Effector CD4-positive, alpha-beta T cell (primary cell): ENCODE measurements at places on chromosomes 13 and 19.

- DNase-seq = no peak
These were observed 5.4 kb downstream of the PNPLA6 start for GRCh38 chr19:7540761-7541474.

- DNase-seq = no peak
These were observed 1091.8 kb downstream of the PCDH9 start for GRCh38 chr13:66138172-66138811.

DNA sequence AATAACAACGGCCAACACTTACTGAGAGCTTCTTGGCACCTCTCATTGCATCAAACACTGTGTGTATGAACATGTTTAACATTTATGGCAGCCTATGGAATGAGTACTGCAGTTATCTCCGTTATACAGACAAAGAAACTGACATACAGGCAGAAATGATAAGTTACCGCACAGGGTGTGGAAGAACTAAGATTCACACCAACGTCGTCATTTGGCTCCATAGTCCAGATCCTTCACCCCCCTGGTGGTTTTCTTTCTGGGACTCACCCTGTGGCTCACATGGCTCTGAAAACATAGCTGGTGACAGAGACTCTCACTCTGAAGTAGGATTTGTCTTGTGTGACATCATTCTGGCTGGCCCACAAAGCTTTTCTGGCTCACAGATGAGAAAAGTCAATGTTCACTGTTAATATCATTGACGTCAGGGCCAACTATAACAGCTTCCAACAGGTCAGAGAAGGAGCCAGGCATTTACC is 230.1 kb downstream of the DLEU7 start:
- no peak for DNase-seq

- no peak for DNase-seq
These were observed 36.4 kb downstream of the PSG11 start for GRCh38 chr19:42989851-42990250.

DNA sequence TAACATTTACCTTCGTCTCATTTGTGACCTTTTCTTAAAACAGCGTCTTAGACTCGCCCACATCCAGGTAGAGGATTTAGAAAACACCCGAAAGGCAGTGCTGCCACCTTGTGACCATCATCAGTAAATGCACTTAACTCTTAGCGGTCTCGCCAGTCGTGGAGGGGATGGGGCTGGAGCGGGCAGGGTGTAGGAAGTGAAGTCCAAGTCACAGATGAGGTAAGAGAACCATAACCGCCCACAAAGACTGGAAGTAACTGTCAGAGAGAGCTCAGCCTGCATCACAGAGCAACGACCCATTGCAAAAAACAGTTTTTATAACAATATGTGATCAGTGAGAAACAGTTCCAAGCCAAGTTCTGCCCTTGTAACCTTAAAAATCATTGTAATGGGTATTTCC is 10.7 kb upstream of the CEACAM3 start:
- peak; percentile 66 for DNase-seq

GRCh38 chr19:58558623-58559274 is 338 bp upstream of the UBE2M start:
- peak; percentile 100 for DNase-seq

GRCh38 chr13:28631801-28632200 is 27.1 kb upstream of the POMP start:
- DNase-seq = no peak

DNA sequence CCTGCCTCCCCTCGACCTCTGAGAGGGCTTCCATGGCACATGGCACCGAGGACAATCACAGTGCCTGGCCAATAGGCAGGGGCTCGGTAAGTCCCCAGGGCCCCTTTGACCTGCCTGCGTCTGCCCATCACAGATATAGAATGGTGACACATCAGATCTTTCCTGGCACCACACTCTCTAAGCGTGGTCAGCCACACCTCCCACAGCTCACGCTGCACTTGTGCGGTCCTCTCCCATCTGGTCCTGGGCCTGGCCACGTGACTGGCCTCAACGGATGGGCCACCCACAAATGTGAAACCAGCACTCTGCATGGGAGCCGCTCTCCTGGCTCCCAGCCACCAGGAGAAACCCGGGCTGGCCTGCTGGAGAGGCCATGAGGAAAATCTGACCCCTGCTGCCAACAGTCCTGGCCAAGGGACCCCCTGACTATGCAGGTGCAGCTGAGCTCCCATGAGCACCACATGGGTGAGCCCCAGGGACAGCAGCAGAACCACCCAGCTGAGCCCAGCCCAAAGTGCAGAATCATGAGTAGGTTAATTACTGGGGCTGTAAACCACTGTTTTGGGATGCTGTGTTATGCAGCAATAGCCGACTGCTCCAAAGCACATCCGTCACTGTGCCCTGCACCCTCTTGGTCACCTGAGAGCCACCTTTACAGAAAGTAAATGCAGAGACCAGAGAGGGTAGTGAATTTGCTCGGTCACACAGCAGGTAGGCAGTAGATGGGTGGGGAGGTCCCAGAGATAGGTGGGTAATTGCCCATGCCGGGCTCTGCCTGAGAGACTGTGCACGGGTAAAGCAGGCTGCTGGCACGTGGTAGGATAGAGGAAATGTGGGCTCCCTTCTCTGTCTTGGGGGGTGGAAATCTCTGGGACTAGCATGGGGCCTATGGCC is 9.7 kb upstream of the MEF2B start:
- DNase-seq = no peak

GRCh38 chr13:41200126-41200525 is 5.8 kb upstream of the KBTBD7 start:
- no peak for DNase-seq

- no peak for DNase-seq
These were observed 316.0 kb downstream of the FOXO1 start for GRCh38 chr13:40350283-40350992.

DNA sequence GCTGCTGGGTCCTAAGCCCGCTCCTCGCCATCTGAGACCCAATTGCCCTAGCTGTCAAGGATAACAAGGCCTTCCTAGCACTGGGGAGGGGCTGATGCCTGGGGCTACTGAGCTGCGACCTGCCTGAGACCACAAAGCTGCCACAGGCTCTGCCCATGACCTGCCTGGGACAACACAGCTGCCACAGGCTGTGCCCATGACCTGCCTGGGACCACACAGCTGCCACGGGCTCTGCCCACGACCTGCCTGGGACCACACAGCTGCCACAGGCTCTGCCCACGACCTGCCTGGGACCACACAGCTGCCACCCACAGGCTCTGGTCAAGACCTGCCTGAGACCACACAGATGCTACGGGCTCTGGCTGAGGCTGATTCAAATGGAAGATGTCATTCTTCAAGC is 54.8 kb downstream of the EPS15L1 start:
- no peak for DNase-seq

DNA sequence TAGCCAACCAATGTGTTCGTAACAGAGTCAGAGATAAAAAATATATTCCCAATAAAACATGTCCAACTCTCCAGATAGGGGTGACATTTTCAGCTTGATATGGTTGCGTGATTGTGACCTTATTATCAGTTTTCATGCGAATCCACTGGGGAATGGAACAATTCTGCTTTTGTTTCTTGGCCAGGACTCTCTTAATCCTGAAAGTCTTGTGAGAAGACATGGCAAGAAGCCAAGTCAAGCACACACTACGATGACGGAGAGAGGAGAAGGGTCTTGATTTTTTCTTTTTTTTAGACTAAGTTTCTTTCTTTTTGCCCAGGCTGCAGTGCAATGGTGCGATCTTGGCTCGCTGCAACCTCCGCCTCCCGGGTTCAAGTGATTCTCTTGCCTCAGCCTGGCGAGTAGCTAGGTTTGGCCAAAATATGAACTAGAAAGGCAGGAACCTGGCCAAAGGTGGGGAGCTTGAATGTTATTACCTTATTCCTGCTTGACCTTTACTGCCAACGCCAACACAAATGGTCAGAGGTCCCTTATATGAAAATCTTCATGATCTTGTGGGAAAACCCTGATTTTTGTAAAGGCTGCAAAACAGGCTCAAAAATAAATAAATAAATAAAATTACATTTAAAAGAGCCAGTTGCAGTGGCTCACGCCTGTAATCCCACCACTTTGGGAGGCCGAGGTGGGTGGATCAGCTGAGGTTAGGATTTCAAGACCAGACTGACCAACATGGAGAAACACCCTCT is 14.5 kb downstream of the ZNF816 start:
- no peak for DNase-seq

- no peak for DNase-seq
These were observed 1.7 kb downstream of the SLC7A1 start for GRCh38 chr13:29593605-29594297.

GRCh38 chr19:39106194-39106593 is 19.4 kb upstream of the PAK4 start:
- DNase-seq = no peak

GRCh38 chr13:113448545-113448884 is 4.8 kb downstream of the ADPRHL1 start:
- no peak for DNase-seq

DNA sequence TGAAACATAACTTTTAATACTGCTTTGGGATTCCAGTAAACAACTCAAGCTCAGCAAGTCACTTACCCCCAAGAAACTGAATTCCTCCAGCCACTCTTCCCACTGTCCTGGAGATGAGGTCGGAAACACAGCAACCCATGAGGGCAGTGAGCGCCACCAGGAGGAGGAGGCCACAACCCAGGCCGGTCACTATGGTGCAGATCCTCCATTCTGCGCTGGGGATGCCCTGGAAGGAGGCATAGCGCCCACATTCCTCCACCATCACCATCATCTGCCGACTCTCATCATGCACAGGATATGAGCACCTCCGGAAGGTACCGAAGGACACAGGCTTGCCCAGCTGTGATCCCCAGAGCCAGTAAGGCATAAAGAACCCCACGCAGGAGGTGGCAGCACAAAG is 2.2 kb downstream of the LHFPL6 start:
- DNase-seq = no peak

GRCh38 chr13:45301263-45301662 is 39.7 kb downstream of the TPT1 start:
- DNase-seq = no peak

- no peak for DNase-seq
These were observed 772 bp downstream of the FAM174C start for GRCh38 chr19:1275976-1276627.

DNA sequence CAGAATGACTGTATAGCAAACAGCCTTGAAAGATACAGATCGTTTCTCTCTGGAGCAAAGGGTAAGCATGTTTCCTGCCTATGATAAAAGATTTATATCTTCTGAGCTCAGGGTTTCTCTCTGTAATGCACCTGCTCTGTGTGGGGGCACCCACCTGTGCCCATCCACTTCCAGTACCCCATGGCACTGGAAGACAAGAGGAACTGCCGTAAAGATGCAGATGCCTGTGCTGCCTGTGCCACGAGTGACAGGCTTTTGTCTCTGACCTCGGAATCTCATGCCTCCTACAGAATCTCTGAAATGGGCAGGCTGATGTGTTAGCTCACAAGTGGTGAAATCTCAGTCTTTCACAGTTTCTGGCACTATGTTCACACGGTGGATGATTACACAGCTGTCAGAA is 50.3 kb upstream of the ATP11A start:
- DNase-seq = no peak

DNA sequence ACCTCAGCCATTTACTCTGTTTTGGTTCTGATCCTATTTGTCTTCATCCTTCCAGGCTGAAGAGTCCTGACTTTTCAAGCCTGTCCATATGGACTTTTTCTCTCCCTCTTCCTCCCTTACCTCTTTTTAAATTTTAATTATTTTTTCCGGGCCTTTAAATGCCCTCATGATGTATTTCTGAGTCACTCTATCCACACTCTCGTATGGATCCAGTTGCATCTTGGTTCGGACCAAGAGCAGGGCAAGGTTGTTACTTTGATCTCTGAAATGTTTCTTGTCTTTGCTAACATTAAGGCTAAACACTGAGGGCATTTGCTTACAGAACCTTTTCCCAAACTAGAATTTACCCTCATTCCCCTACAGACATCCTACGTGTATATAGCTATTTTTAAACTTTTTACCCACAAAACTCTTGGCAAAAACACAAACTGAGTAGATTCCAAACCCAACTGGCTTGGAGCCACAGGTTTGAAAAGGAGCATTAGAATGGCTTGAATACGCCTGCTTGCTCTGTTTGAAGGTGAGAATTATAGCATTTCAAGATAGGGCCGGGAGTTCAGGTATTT is 47.4 kb upstream of the SERPINE3 start:
- no peak for DNase-seq

DNA sequence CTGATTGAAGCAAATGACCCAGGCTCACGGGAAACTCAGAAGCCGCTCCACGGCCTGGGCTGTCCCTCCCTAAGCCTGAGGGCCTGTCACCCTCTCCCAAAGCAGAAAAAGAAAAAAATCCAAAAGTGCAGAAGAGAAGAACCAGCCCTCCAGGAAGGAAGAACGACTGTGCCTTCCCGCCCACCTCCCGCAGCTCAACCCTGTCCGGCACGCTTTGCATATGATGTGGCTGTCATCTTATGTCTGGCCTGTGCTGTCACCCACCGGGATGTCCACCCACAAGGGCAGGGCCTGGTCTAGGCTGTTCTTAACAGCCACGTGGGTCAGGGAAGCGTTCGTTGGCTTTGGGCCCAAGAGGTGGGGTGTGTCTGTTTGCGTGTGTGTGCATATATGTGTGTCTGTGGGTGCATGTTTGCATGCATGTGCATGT is 13.7 kb downstream of the ZBTB7A start:
- no peak for DNase-seq
